ENCODE measurements at places on chromosomes 1 and 21. TPM values are rescaled to one million over a fixed set of nuclear protein-coding genes. Genes with fewer than 3 reads are reported as not detected.

DNA sequence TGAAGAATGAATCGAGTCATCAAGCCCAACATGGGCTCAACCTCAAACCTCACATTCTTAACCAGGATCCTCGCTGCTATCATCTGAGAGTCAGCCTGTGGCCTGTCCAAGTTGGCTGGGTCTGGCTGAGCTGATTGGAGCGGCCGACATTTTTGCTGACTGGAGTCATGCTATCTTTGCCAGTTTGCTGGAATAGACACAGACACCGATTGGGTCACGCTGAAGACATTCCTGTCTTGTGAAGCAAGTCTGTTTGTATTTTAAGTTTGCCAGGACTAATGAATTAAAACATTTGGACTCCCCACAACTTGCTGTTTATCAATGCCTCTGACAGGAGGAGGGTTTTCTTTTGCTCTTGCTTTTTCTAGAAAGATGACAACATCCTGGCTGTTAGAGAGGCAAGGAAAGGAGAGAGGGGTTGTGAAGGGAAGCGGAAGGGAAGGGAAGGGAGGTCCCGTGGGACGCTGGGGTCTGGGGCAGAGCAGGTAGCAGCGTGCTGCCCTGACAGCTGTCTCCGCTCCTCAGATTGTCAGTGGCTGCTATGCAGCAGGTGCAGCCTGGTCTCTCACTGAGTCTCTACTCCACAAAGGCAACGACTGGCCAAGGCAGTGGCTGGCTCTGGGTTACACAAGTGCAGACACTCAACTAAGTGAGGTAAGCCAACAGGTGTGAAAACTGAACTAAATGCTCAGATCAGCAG, at the start of gene MAP3K7CL:
Gene MAP3K7CL, plus strand, starts transcription at position 375 of the 700 bp plus-strand sequence. CDS start 2,701 bp downstream, outside the sequence.
- no peak within 1 kb of the TSS for H3K4me3 ChIP-seq
- H3K36me3 ChIP-seq, result no peaks in the 10 kb centered on the region
- no peak within 1 kb of the TSS for H3K27ac ChIP-seq
- H3K27me3 ChIP-seq, result no peaks in the 10 kb centered on the region
- no peaks in the 10 kb centered on the region for H3K4me1 ChIP-seq
- DNase-seq, result no peak

Gene KRTAP11-1
- 1.1 TPM for total RNA-seq

GRCh38 chr1:26791148-26791547, 3.4 kb downstream of the PIGV start:
- H3K36me3 ChIP-seq, result no peaks in the 10 kb centered on the region
- H3K4me3 ChIP-seq, result no peak overlapping the region
- H3K4me1 ChIP-seq, result peaks cover 16% of the 10 kb centered on the region
- DNase-seq, result no peak

Gene ADAM30
- 9.5 TPM for total RNA-seq

GRCh38 chr1:35298464-35298863, 30.0 kb downstream of the ZMYM4 start:
- H3K4me3 ChIP-seq, result no peak overlapping the region
- no peak overlapping the region for H3K27ac ChIP-seq
- DNase-seq, result peak; percentile 55
- H3K27me3 ChIP-seq, result no peaks in the 10 kb centered on the region

DNA sequence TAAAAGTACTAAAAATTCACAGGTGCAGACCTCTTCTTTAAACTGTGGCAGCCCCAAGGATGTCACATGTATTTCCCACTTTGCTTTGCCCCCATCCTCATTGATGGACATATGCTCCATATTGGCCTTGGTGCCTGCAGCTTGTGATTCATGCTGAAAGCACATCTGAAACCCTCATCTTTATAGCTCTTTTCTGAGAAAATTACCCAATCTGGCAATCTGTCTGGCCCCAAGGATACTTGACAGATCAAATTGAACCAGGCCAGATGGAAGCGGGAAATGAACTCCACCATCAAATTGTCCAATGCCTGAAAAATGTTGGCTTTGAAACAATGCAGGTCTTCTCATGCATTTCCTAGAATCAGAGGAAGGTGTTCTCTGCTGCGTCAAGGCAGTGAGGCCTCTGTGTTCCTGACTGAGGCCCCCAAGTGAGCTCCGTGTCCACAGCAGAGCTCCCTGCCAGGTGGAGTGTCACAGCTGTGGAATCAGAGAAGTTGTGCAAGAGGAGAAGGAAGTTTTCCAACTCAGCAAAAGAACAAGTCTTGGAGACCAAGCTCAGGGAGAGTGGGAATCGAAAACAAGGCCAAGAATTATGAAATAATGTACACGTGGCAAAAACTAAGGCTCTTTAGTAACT, 323.7 kb downstream of the PLPP3 start:
- DNase-seq, result peak; percentile 71
- H3K27ac ChIP-seq, result no peak overlapping the region
- no peaks in the 10 kb centered on the region for H3K4me1 ChIP-seq
- no peak overlapping the region for H3K4me3 ChIP-seq
- no peaks in the 10 kb centered on the region for H3K36me3 ChIP-seq
- H3K27me3 ChIP-seq, result no peaks in the 10 kb centered on the region

GRCh38 chr1:188367661-188368060, 1538.9 kb downstream of the PLA2G4A start:
- no peaks in the 10 kb centered on the region for H3K36me3 ChIP-seq
- H3K4me3 ChIP-seq, result no peak overlapping the region
- DNase-seq, result no peak
- no peak overlapping the region for H3K27ac ChIP-seq
- no peaks in the 10 kb centered on the region for H3K4me1 ChIP-seq
- no peaks in the 10 kb centered on the region for H3K27me3 ChIP-seq

GRCh38 chr21:45080639-45081414, 6.4 kb downstream of the ADARB1 start:
- no peaks in the 10 kb centered on the region for H3K4me1 ChIP-seq
- H3K27ac ChIP-seq, result no peak overlapping the region
- no peaks in the 10 kb centered on the region for H3K27me3 ChIP-seq

Gene SPOCD1
- total RNA-seq, result 36.0 TPM

DNA sequence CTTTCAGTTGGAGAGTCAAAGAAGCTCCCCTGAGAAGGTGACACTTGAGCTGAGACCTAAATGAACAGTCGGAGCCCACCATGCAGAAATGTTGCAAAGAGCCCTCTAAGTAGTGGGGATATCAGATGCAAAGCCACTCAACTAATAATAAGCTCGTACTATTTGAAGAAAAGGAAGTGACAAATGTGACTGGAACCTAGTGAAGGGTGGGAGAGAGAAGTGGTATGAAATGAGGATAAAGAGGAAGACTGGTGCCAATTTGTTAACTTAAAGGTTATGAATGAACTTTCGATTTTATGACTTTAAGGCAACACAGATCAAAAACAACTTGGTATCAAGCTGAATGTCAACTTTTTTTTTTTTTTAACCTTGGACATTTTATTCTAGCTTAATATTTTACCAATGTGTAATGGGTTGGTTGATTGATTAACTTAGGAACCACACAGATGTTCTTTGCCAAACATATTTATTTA, 14.7 kb downstream of the LYPLAL1 start:
- H3K27ac ChIP-seq, result peak overlapping the region; percentile 7
- H3K4me1 ChIP-seq, result no peaks in the 10 kb centered on the region
- DNase-seq, result no peak
- H3K4me3 ChIP-seq, result no peak overlapping the region
- no peaks in the 10 kb centered on the region for H3K36me3 ChIP-seq
- H3K27me3 ChIP-seq, result no peaks in the 10 kb centered on the region

Gene MCOLN2
- 3.2 TPM for total RNA-seq

DNA sequence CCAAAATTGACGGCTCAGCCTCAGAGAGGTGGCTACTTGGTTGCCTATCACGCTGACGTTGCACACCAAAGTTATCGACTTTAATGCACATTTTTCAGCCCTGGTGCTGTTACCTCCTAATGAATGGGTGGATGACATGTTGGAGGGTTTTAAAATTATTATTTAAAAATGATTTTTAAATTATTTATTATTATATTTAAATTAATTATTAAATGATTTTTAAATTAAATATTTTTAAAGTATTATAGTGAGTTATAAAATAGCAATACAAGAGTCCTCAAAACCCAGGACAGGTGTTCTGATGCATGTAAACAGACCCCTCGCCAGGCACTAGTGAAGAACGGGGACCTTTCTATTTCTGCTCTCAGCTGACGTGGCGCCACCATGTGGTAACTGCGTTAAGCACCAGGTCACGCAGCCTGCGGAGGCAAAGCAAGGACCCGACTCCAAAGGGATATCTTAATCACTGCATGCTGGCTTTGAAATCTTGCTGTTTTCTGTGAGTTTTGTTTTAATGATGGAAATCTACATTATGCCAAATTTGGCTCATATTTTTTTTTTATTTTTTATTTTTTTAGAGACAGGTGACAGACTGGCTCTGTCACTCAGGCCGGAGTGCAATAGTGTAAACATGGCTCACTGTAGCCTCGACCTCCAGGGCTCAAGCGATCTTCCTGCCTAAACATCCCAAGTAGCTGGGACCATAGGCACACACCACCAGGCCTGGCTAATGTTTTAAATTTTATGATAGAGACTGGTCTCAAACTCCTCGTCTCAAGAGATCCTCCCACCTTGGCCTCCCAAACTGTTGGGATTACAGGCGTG, 22.6 kb downstream of the CASP9 start:
- H3K4me3 ChIP-seq, result no peak overlapping the region
- H3K27me3 ChIP-seq, result no peaks in the 10 kb centered on the region
- H3K36me3 ChIP-seq, result no peaks in the 10 kb centered on the region
- peak; percentile 82 for DNase-seq
- H3K27ac ChIP-seq, result no peak overlapping the region

DNA sequence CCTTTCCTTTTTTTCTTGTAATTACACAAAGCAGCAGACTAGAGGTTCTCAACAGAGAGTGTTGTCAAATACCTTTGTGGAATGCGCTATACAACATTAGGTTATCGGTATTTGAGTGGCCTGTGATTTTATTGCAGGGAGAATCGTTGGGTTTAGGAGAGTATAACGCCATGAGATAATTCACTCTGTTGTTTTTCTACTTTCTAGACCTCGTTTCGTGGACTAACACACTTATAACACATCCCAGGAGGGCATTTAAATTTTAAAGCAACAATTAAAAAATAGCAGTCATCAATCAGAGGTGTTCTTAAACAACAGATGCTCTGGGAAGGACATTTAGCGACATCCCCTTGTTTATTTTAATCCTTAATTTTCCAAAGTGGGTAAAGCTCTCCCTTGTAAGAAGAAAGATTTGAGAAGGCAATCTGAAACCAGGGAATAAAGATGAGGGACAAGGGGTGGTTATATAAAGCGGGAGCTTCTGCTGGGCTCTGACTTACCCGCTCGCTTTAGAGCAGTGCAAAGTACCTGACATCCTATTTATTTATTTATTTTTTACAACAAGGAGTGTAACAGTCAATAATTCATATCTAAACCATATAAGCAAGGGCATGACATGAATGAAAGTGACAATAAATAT, 4.9 kb downstream of the PBX1 start:
- H3K4me3 ChIP-seq, result peak overlapping the region; percentile 30
- DNase-seq, result no peak
- peak overlapping the region; percentile 65 for H3K27ac ChIP-seq
- no peaks in the 10 kb centered on the region for H3K27me3 ChIP-seq

Gene MATN1
- total RNA-seq, result 0.55 TPM

- H3K4me1 ChIP-seq, result peaks cover 17% of the 10 kb centered on the region
- no peaks in the 10 kb centered on the region for H3K27me3 ChIP-seq
- DNase-seq, result no peak
- H3K27ac ChIP-seq, result no peak overlapping the region
- no peaks in the 10 kb centered on the region for H3K36me3 ChIP-seq
These were observed 46.4 kb downstream of the NUAK2 start for GRCh38 chr1:205275133-205275532.

- H3K4me1 ChIP-seq, result no peaks in the 10 kb centered on the region
- DNase-seq, result no peak
- H3K27me3 ChIP-seq, result no peaks in the 10 kb centered on the region
- H3K36me3 ChIP-seq, result no peaks in the 10 kb centered on the region
- no peak overlapping the region for H3K27ac ChIP-seq
These were observed 21.7 kb downstream of the RNF187 start for GRCh38 chr1:228508840-228509415.

Gene ZBED6
- 29.8 TPM for total RNA-seq

GRCh38 chr1:70499695-70500094, 88.6 kb downstream of the CTH start:
- no peaks in the 10 kb centered on the region for H3K36me3 ChIP-seq
- no peaks in the 10 kb centered on the region for H3K4me1 ChIP-seq
- H3K27me3 ChIP-seq, result no peaks in the 10 kb centered on the region

- no peak overlapping the region for H3K27ac ChIP-seq
- H3K36me3 ChIP-seq, result no peaks in the 10 kb centered on the region
- H3K4me3 ChIP-seq, result no peak overlapping the region
- no peak for DNase-seq
- H3K27me3 ChIP-seq, result no peaks in the 10 kb centered on the region
- no peaks in the 10 kb centered on the region for H3K4me1 ChIP-seq
These were observed 142.5 kb downstream of the PIGK start for GRCh38 chr1:77076759-77077158.

DNA sequence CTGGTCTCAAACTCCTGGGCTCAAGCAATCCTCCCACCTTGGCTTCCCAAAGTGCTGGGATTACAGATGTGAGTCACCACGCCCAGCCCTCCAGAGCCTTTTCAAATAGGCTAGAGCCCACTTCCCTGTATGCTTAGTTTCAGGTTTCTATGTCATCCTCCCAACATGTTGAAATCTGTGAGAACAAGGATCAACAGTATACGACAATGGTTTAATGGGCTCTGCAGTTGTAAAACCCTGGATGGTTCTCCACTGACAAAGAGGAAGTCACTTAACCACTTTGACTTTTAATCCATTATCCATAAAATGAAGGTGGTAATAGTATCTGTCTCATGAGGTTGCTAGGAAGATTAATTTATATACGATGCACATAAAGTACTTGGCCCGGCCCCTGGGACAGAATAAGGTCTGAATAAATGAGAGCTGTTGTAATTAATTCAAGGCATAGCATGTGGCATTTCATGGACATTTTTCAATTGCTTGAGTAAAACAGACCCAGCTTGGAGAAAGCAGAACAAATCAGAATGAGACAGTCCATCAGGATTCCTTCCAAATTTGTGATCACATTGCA, 113.9 kb upstream of the ZNF648 start:
- H3K36me3 ChIP-seq, result no peaks in the 10 kb centered on the region
- no peak overlapping the region for H3K27ac ChIP-seq
- DNase-seq, result no peak
- no peak overlapping the region for H3K4me3 ChIP-seq
- no peaks in the 10 kb centered on the region for H3K4me1 ChIP-seq

- DNase-seq, result no peak
- no peaks in the 10 kb centered on the region for H3K36me3 ChIP-seq
- no peak overlapping the region for H3K4me3 ChIP-seq
- H3K4me1 ChIP-seq, result no peaks in the 10 kb centered on the region
- H3K27me3 ChIP-seq, result no peaks in the 10 kb centered on the region
These were observed 148.5 kb upstream of the TNR start for GRCh38 chr1:175891783-175892309.

GRCh38 chr1:197948926-197949899, 32.0 kb downstream of the LHX9 start:
- H3K36me3 ChIP-seq, result no peaks in the 10 kb centered on the region
- H3K27ac ChIP-seq, result no peak overlapping the region
- no peak for DNase-seq
- peaks cover 4% of the 10 kb centered on the region for H3K4me1 ChIP-seq
- no peak overlapping the region for H3K4me3 ChIP-seq

- H3K4me3 ChIP-seq, result peak within 1 kb of the TSS; percentile 84
- H3K4me1 ChIP-seq, result peaks cover 18% of the 10 kb centered on the region
- H3K27ac ChIP-seq, result peak within 1 kb of the TSS; percentile 83
- no peaks in the 10 kb centered on the region for H3K27me3 ChIP-seq
These were observed at the start of gene CLSTN1 for GRCh38 chr1:9823943-9824701. TSS of gene CLSTN1 (minus strand) at chr1:9823965. CDS start at chr1:9823733, 232 bp downstream.
